ENCODE measurements at places on chromosomes 2 and 18.

- DNase-seq, result no peak
Measured at GRCh38 chr18:35661483-35662146, 80.1 kb downstream of the GALNT1 start.

- no peak for DNase-seq
Measured at GRCh38 chr18:76897257-76897656, 74.9 kb downstream of the ZNF236 start.

DNA sequence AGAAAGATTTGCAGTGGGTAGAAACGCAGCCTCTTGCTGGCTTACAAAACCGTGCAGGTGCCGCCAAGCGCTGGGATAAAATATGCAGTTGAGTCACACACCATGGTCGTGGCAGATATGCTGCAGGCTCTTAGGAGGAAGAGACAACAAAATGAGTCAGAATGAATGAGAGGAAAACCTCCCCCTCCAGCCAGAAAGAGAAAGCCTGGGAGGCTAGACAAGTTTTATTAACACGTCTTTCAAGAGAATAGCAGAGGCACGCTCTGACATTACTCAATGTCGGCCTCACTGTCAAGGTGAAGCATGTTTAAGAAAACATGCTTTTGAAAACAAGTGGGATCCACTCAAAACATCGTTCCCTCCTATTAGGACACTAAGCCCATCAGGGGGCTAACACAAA lies 37.1 kb upstream of the ZCCHC2 start:
- no peak for DNase-seq

DNA sequence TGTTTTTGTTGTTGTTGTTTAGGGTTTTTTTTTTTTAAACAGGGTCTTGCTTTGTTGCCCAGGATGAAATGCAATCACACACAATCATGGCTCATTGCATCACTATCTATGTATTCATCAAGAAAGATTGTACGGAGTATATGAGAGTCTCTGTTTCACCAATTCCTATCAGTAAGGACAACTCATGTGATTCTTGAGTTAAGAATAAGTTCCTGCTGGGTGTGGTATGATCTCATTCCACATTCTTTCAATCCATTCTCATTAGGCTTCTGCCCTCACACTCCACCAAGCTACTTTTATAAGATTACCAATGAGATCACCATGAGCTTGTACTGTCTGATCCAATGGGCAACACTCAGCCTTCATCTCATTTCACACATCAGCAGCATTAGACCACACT lies 9.1 kb upstream of the AP1S3 start:
- DNase-seq, result no peak

DNA sequence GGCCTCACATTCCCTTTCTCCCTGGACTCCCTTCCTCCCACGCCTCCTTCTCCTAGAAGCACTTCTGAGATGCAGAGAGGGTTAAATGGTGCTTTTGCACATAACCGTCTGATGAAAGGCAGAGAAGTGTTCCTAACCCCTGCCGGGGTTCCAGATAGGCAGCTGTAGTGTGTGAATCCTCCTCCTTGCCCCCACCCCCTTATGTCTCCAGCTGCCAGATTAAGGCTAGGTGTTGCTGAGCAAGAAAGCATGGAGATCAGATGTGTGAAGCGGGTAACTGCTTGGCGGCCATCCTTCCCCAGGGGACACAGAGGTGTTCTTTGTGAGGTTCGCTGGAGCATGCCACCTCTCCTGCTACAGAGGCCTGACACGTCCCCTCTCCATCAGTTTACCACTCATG lies 88.3 kb downstream of the NRP2 start:
- DNase-seq, result no peak

GRCh38 chr2:240135706-240136012 lies 446 bp downstream of the COPS9 start:
- no peak for DNase-seq

DNA sequence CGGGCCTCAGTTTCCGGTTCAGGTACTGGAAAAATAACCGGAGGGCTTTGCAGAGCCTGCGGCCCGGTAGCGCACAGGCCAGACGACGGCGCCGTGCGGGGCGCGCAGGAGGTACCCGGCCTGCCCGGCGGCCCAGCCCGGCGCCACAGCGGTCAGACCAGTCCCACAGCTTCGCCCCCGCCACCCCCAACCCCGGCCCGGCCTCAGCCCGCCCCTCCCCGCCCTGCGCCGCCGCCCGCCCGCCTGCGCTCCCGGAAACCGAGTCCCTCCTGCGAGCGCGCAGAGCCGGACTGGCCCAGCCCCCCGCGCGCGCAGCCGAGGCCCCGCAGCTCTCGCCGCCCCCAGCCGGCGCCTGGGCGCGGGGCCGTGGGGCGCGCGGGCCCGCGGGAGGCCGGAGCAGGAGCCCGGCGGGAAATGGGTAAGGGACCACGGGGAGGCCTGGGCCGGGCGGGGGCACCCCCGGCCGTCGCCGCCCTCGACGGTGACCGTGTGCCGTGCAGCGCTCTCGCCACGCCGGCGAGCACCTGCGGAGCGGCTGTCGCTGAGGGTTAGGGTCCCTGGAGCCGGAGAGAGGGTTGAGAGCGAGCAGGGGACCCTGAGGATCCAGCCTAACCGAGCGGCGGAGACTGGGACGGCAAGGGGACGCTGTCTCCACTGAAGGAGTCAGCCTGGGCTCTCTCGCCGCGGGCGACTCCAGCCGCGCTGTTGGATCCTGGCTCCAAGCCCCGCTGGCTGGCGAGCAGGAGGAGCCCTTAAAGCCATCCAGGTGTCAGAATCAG lies 16.5 kb upstream of the PSD4 start:
- DNase-seq, result peak; percentile 52

DNA sequence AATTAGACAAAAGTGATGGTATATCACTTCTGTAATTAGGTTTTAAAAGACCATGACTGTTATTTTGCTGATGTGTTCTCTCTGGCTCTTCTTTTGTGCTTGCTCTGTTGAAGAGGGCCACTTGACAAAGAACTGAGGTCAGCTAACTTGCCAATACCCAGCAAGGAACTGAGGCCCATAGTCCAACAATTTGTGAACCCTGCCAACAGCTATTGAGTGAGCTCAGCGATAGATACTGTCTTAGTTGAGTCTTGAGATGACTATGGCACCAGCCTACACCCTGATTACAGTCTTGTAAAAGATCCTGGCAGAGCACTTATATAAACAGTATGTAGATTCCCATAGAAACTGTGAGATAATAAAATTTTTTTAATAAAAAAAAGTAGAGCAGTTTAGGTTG lies 103.0 kb downstream of the BMPR2 start:
- no peak for DNase-seq

DNA sequence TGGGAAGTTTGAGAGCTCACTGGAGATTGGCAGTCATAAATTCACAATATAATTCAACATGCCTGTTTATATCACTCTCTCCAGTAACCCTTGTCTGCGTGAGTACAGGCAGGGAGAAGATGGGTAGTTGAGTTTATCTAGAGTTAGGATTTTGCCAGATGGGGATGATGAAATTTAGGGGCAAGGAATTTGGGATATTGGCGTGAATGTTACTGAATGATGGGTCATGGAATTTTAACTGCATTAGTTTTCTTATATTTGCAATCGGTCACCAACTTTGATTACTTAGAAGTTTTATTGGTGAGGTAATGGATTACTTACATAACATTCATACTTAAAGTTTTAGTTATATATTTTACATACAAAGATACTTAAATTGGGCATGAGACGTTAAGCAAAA lies 35.1 kb downstream of the SANBR start:
- no peak for DNase-seq

DNA sequence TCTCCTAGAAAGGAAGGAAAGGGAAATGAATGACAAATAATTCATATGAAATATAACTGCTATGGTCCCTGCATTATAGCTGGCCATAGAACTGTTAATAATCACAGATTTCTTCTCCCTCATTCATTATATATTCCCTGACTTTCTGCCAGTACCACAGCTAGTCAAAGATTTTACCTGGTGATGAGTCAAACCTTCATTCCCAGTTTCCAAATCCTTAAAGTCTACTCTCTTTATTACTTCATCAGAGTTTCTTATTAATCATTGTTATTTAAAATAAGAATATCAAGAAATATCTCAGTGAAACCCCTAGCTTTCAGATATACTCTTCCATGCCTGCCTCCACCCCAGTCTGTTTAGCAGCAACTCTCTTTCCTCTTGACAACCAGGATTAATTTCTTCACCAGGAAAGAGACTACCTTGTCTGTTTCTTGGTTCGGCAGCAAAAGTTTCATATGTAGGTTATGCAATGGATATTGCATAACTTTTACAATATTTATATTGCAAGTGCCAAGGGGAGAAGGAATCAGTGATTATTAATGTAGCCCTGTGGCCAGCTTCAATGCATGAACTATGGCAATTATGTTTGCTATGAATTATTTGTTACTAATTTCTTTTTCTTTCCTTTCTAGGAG lies 533.8 kb downstream of the FBXO15 start:
- DNase-seq, result no peak

- DNase-seq, result no peak
Measured at GRCh38 chr18:70216788-70217187, 11.3 kb upstream of the RTTN start.

- DNase-seq, result no peak
Measured at GRCh38 chr2:158943973-158944372, 24.5 kb upstream of the TANC1 start.

- no peak for DNase-seq
Measured at GRCh38 chr18:48714873-48715272, 176.0 kb downstream of the CTIF start.

DNA sequence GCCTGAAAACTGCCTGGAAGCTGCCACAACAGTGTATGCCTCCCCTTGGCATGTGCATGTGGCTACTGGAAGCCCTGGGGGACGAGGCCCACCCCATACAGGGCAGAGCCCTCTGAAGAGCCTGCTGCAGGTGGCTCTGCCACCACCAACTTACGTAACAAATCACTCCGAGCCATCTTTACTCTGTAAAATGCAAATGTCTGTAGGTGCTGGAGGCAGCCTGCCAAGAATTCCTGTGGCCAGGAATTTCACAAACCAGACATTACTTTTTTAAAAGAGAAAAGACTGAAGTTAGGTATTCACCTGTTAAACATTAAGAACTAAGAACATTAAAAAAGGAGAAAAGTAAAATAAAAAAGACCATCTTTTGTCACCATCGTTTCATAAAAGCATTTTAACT lies 106.3 kb downstream of the GPR39 start:
- no peak for DNase-seq

- DNase-seq, result no peak
Measured at GRCh38 chr2:36480636-36481035, 117.3 kb downstream of the FEZ2 start.

DNA sequence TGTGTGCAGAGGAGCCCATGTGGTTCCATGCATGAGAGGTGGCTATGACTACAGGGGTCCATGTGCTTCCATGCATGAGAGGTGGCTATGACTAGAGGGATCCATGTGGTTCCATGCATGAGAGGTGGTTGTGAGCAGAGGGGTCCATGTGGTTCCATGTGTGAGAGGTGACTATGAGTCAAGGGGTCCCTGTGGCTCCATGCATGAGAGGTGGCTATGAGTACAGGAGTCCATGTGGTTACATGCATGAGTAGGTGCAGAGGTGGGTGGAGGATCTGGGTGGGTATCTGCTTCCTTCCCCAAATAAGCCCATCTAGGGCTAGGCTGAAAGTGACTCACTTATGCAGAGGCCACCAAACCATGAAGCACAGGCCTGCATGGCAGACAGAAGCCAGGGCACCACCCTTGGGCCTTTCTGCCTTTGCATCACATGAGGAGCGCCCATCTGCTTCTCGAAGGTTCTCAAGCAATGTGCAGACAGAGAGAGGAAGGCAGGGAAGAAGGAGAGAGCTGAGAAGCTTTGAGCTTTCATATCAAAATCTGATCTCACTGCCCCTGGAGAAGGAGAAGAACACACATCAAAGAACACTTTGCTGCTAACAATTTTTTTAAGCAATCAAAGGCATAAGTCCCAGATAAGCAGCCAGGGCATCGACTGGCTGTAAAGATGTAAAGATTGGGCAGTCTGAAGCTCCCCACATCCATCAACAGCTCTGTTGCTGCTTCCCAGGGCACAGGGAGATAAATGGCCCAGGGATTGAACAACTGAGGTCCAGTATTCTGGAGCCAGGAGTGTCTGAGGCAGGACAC lies 137.6 kb downstream of the TNS1 start:
- DNase-seq, result no peak

DNA sequence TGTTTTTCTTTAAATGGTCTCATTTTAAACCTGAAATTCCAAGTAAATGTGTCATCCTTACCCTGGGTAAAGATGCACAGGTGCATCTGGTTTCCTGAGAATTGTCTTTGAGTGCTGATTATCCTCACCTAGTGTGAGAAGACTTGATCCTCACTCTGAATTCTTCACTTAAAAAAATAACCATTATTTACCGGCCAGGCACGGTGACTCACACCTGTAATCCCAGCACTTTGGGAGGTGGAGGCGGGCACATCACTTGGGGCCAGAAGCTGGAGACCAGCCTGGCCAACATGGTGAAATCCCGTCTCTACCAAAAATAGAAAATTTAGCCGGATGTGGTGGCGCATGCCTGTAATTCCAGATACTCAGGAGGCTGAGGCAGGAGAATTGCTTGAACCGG lies 9.9 kb upstream of the WNT6 start:
- DNase-seq, result no peak

GRCh38 chr2:96656540-96656939 lies 14.0 kb downstream of the FER1L5 start:
- DNase-seq, result no peak

DNA sequence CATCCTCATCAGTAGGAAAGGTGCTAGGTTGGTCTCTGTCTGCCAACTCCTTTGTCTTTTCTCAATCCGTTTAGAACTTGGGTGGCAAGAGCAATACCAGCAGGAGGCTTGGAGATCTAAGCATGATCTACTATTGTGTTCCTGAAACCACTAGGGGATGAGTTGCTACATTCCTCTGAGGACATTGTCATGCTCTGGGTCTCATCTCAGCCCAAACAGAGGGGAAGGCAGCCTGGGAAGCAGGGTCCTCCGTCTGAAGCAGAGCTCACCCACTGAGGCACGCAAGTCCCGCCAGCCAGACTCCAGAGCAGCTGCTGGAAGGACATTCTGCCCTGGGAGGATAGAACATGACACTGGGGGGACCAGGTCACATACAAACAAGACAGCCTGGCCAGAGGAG lies 162.9 kb downstream of the MTCL1 start:
- DNase-seq, result no peak

DNA sequence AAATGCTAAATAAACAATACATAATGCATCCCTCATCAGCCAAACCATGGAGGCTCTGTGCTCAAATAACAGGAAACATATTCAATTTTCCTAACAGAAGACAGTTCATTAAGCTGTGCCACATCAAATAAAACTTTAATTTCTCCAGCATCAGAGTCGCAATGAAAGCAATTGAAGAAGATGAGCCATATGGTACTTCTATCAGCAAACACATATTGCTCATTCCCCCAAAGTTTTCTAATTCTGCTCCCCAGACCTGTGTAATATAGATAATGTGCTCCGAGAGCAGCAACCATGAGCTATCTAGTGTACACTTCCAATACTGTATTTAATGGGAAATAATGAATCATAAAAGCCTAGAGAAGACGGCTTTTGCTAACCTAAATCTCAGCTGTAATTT lies 263.2 kb downstream of the MEIS1 start:
- no peak for DNase-seq

GRCh38 chr2:68158134-68158447 lies 403 bp downstream of the PNO1 start:
- DNase-seq, result no peak

- DNase-seq, result no peak
Measured at GRCh38 chr18:73006331-73006730, 138.5 kb upstream of the NETO1 start.

- no peak for DNase-seq
Measured at GRCh38 chr2:98219152-98219551, 127.1 kb upstream of the CNGA3 start.
